ENCODE measurements at places on chromosomes 7 and 10. TPM values are rescaled to one million over a fixed set of nuclear protein-coding genes. Genes with fewer than 3 reads are reported as not detected.
A peak's percentile ranks its signal among the peaks of the same experiment; 100 is the strongest.

DNA sequence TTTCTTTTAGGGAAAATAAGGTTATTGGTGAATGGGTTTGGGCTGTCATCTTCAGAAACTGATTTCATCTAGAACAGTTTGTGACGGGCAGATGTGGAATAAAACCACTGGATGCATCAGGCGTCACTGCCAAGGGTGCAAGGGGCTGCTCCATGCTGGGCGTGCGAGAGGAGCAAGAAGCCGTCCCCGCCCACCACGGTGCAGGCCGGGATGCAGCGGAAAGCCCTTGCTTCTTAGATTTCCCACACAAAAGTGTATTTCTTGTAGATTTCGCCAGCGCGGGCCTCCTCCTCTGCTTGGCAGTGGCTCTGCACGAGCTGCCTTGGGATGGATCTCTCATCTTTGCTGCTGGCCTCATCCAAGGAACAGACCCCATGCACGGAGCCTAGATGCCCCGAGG is 189.3 kb downstream of the CUX1 start:
- H3K4me1 ChIP-seq, result peaks cover 10% of the 10 kb centered on the region
- H3K27ac ChIP-seq, result no peak overlapping the region
- peaks cover 5% of the 10 kb centered on the region for H3K27me3 ChIP-seq
- no peak overlapping the region for H3K4me3 ChIP-seq

The TRAPPC14 gene
- 42.4 TPM for total RNA-seq

GRCh38 chr10:16909961-16910792 is 93.0 kb upstream of the RSU1 start:
- H3K27me3 ChIP-seq, result peaks cover 2% of the 10 kb centered on the region
- DNase-seq, result no peak
- H3K27ac ChIP-seq, result no peak overlapping the region
- no peaks in the 10 kb centered on the region for H3K36me3 ChIP-seq

GRCh38 chr7:46567858-46568257 is 646.8 kb upstream of the IGFBP3 start:
- no peaks in the 10 kb centered on the region for H3K27me3 ChIP-seq
- no peaks in the 10 kb centered on the region for H3K4me1 ChIP-seq
- H3K27ac ChIP-seq, result no peak overlapping the region

DNA sequence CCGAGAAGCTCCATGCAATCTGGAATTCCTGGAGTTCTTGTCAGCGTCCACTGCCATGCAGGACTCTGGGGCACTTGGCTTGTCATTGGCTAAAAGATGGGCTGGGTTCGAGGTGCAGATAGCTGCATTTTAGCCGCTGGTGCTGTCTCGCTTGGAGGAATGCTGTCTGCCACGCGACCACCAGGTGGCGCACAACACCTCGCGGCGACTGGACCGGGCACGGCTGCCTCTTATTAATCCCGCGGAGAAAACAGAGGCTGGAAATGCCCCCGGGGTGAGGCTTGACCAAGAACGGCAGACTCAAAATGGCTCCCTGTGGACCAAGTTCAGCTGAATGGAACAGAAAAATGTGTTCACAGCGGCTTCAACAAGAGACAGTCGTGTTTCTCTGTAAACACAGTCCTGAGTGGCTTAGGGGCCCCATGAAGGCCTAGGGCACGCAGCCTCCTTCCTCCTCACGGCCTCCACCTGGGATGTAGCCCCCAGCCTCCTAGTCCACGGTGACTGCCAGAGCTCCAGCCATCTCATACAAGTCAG is 46.2 kb downstream of the AOC1 start:
- peaks cover 16% of the 10 kb centered on the region for H3K4me1 ChIP-seq
- peaks cover 9% of the 10 kb centered on the region for H3K27me3 ChIP-seq
- DNase-seq, result peak; percentile 91
- no peak overlapping the region for H3K4me3 ChIP-seq
- no peak overlapping the region for H3K27ac ChIP-seq

The GAD2 gene
- total RNA-seq, result not detected

GRCh38 chr7:129298268-129298893 is 73.6 kb downstream of the AHCYL2 start:
- no peak overlapping the region for H3K27ac ChIP-seq
- H3K4me3 ChIP-seq, result no peak overlapping the region
- peak; percentile 59 for DNase-seq
- no peaks in the 10 kb centered on the region for H3K27me3 ChIP-seq

The HOXA5 gene
- total RNA-seq, result not detected

- H3K4me3 ChIP-seq, result no peak overlapping the region
- no peaks in the 10 kb centered on the region for H3K4me1 ChIP-seq
- DNase-seq, result no peak
- H3K36me3 ChIP-seq, result no peaks in the 10 kb centered on the region
Measured at GRCh38 chr10:85548034-85548433, 818.6 kb downstream of the GRID1 start.

GRCh38 chr10:99004738-99005137 is 230.9 kb downstream of the HPSE2 start:
- no peak overlapping the region for H3K4me3 ChIP-seq
- no peaks in the 10 kb centered on the region for H3K4me1 ChIP-seq
- H3K27ac ChIP-seq, result no peak overlapping the region

The FANK1 gene
- 0.59 TPM for total RNA-seq

The TRIM73 gene
- 11.2 TPM for total RNA-seq

The OR2A7 gene
- 0.22 TPM for total RNA-seq

DNA sequence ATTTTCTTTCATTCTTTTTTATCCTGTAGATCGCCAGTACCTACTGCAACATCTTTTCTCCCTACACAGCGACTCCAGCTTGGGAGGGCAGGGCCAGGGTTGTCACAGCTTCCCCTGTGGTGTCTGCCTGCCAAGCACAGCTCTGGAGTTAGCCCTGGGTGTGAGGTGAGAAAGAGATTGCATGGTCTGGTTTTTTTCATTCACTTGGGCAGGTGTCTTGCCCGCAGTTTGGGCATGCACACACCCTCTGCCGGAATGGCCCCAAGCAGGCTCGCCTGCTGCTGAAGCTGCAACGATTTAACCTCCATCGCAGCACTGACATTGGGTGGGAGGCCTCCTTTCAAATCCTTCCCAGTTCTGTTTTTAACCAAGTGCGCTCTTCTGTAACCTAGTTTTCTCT is 132.8 kb downstream of the WNT2 start:
- H3K4me1 ChIP-seq, result peaks cover 19% of the 10 kb centered on the region
- DNase-seq, result no peak
- no peak overlapping the region for H3K4me3 ChIP-seq
- H3K27ac ChIP-seq, result no peak overlapping the region
- no peaks in the 10 kb centered on the region for H3K36me3 ChIP-seq
